ENCODE measurements at places on chromosomes 16 and 17. TPM values are rescaled to one million over a fixed set of nuclear protein-coding genes. Genes with fewer than 3 reads are reported as not detected.

KRT222 gene
- total RNA-seq = 0.51 TPM

CCL1 gene
- not detected for total RNA-seq

G6PC1 gene
- total RNA-seq = not detected

CEP112 gene
- total RNA-seq = 9.1 TPM

CSH2 gene
- total RNA-seq = not detected

CIITA gene
- total RNA-seq = 0.09 TPM

CFAP52 gene
- not detected for total RNA-seq

NPIPB4 gene
- 21.2 TPM for total RNA-seq

MYOCD gene
- total RNA-seq = 0.41 TPM

TBC1D3H gene
- total RNA-seq = not detected

HS3ST3B1 gene
- total RNA-seq = 1.9 TPM

TMC5 gene
- total RNA-seq = 5.4 TPM

ATP1B2 gene
- 0.08 TPM for total RNA-seq

STX1B gene
- 2.3 TPM for total RNA-seq

NPIPB13 gene
- total RNA-seq = 3.4 TPM

RNF222 gene
- total RNA-seq = not detected

C1QTNF1 gene
- total RNA-seq = 60.4 TPM

TEDC2 gene
- total RNA-seq = 17.7 TPM

SDR42E1 gene
- total RNA-seq = 1.6 TPM
